Cortex of kidney (tissue), 1 donor: ENCODE measurements at places on chromosomes 2 and 18.

DNA sequence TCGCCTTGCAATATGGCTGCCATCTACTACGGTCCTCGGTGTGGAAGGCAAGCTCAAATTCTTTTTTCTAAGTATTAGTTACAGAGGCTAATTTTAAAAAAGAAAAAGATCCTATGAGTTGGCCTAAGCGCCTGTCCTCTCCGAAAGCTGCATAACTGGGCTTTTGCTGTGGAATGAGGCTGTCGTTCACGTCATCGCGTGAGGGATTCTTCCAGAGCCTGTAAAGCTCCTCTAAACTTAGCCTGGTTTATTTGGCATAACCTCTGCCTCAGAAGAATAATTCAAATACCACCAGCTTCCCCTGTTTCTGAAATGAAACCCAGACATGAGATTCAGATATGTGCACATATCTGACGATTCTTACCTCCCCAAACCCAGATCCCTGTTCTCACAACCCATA, 187.4 kb downstream of the DNER start:
- no peak for DNase-seq

GRCh38 chr2:152410165-152410597, 75.2 kb downstream of the FMNL2 start:
- no peak for DNase-seq

DNA sequence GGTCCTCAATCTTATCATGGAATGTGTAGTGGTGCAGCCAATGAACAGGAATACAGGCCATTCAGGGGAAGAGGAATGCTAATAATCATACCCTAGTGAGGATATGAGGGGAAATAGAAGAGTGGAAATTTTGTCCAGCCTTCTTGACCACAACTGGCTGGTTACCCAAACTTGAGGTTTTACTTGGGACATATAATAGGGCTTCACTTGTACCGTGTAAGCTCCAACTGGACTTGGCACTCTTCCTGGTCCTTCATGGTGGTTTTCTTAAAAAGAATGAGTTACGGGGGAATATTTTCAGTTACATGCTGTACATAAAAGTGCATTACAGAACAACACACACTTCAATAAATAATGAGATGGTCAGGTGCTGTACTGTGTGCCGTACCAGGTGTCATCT, 234.9 kb upstream of the RASGRP3 start:
- no peak for DNase-seq

- DNase-seq, result no peak
Observed at GRCh38 chr2:65055422-65056214, 598 bp upstream of the CEP68 start.

DNA sequence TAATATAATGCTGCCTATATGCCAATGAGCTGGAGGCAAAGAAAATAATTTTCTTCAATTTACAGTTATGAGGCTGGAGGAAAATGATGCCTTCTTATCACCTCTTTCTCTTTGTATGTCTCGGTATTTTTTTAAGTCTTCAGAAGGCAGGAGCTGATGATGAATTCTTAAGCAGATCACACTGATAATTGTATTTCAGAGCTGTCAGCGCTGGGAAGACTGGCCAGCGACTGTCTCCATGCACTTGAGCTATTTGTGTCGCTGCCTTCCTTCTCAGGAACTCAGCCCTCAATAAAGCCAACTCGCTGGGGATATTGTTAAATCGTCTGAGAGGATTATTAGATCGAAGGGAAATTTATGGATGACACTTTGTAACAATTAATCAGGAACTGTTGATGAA, 40.3 kb downstream of the PTGR3 start:
- no peak for DNase-seq

DNA sequence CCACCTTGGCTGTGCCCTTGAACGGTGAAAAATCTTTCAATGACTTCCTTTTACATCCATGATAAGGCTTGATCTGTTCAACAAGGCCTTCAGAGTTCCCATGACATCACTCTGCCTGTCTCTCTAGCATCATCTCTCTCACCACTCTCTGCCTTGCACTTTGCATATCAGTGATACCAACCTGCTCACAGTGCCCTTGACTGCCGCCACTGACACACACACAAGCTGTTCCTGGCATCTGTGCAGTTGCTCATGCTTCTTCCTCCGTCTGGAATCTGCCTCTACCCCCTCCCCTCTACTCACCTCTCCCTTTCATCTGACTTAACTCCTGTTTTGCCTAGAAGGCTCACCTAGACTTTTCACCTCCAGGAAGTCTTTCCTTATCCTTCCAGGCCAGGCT, 79.1 kb upstream of the SEC11C start:
- no peak for DNase-seq

DNA sequence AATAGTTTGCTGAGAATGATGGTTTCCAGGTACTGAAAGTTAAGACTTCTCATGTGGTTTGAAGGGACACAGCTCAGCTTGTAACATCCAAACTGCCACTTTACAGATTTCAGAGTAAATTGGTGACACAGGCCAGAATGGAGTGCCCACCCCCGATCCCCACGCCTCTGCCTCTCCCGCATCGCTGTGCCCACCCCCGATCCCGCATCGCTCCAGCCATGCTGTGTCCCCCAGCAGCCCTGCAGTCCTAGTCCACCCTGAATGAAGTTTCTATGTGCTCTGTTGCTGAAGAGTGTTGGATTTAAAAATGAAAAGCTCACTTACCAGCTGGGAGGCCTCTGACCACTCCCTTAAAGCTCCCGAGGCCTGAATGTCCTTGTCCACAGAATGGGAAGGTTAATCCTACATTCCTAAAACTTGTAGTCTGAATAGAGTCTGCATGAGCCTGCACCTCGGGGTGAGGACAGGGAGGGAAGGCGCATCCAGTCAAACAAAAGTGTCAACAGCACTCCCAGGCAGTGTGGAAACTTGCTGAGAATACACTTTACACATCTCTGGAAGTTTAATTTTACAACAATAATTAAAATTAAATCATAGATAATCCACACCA, 176.4 kb upstream of the ID2 start:
- DNase-seq, result no peak

DNA sequence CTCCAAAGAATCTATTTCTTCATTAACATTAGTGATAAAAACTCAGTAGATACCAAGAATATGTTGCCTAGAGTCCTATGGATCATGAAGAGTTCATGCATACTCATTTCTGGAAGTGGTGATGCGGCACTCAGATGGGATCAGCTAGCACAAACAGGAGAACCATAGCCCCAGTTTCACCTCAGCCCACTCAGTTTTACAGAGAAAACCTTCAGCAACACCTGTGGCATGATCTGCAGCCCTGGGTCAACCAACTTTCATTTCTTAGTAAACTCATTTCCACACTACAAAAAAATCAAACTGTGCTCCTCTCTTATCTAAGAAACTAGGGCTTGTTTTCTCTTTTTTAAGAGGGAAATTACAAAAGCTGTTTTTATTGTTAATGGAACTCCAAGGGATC, 569.4 kb downstream of the CCDC85A start:
- DNase-seq, result no peak

- no peak for DNase-seq
Observed at GRCh38 chr2:234375176-234375880, 121.6 kb downstream of the ARL4C start.

GRCh38 chr2:190504912-190505311, 29.6 kb downstream of the NEMP2 start:
- DNase-seq, result no peak

DNA sequence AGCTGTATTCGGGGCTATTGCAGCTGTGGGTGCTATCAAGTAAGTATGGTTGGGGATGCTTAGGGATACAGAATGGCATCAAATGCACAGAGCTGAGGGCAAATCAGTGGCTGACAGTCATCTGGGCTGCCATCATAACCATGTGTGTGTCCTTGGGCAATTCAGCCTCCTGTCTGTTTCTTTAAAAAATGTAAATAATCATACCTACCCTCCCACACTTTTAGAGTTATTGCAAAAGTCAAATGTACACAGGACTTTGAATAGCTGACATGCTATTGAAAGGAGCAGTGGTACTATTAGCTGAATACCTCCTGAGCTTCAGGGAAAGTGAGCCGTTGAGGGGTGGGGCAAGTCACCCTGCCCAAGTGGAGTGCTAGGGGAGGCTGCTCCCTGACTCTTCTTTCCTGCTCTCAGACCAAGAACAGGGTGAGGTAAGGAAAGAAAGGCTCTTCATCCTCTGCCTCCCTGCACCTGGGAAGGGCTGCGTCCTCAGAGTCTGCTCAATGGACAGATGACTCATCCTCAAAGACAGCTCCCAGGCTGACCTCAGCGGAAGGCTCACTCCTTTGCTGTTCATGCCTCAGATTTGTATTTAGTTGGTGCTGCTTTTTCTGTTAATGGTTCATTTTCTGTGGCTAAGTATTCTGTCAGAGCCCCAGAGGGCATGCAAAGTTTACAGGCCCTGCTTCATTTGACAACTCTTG, 54.9 kb upstream of the BZW1 start:
- DNase-seq, result no peak

DNA sequence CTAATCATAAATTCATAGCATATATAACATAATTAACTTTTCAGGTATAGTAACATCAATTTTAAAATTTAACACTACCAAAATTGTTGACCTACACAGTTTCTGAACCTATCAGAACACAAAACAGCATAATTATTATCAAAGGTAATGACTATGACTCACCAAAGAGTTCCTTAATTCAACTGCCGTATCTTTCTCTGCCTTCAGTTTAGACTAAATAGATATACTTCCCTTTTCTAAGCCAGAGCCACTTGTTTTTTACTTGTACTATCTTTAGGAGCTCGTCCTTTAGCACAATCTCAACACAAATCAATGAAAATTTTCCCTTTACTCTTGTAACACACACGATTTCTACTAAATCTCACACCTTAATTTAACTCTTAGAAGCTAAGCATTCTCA, 54.4 kb downstream of the CCDC88A start:
- DNase-seq, result no peak

DNA sequence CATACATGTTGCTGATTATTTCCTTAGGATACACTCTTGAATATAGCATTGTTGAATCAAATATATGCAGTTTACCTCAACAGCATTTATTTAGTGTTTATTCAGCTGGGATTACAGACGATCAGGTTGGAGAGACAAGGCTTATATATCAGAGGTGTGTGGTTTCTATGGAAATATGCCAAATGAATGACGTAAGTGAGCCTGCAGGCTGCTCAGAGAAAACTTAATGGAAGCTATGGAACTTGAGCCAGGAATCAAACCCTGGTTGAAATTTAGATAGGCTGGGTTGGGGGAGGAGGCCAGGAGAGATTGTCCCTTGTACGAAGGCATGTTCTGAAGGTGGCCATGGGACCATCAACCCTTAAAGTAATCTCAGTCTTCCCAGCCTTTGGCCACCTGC, 79.5 kb downstream of the INPP4A start:
- no peak for DNase-seq
